H9 (cell line): ENCODE measurements at places on chromosomes 16 and 17.

DNA sequence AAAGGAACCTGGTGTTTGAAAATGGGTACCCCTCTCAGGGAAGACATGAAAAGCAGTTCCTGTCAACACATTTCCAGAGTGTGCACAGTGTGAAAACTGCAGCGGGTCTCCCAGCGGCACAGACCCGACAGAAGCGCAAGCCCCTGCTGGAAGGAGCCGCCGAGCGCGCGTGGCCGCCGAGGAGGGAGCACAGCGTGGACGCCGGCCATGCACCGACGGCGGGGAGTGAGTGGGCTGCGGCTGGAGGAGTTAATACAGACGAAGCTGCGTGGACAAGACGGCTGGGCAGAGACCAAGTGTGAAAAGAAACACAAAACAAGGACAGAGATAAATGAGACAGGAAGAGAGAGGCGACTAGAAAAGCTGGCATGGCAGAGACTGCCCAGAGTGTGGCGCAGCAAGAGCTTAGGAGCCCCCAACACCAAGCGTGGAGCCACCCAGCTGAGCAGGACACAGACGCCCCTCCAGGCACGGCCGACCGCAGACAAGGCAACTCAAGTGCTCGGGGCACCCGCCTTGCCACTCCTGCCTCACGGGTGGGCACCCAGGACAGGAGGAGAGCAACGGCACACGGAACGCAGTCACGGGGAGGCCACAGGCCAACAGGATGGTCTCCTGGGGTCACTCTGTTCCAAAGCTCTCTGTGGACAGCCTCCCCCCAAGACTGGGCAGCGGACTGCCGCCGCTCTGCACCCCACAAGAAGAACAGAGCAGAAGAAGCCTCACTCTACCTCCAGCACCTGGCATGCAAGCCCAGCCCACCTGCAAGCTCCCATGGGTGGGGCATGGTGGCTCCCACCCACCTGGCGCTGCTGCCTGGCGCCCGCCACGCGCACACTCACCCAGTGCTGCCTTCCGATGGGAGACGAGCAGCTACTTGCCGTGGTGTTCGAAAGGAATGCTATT, 16.5 kb downstream of the SLC16A3 start:
- no peak overlapping the region for H3K27ac ChIP-seq
- H3K27me3 ChIP-seq, result no peaks in the 10 kb centered on the region
- no peak overlapping the region for H3K4me3 ChIP-seq
- peak; percentile 35 for DNase-seq
- H3K4me1 ChIP-seq, result no peaks in the 10 kb centered on the region

GRCh38 chr17:11779892-11780291, 181.6 kb downstream of the DNAH9 start:
- H3K27ac ChIP-seq, result no peak overlapping the region
- no peak for DNase-seq

GRCh38 chr17:14121952-14122351, 52.6 kb downstream of the COX10 start:
- H3K27me3 ChIP-seq, result no peaks in the 10 kb centered on the region
- no peak for DNase-seq
- H3K36me3 ChIP-seq, result peaks cover 1% of the 10 kb centered on the region; the same call in 1 of the 3 replicates
- no peak overlapping the region for H3K4me3 ChIP-seq

DNA sequence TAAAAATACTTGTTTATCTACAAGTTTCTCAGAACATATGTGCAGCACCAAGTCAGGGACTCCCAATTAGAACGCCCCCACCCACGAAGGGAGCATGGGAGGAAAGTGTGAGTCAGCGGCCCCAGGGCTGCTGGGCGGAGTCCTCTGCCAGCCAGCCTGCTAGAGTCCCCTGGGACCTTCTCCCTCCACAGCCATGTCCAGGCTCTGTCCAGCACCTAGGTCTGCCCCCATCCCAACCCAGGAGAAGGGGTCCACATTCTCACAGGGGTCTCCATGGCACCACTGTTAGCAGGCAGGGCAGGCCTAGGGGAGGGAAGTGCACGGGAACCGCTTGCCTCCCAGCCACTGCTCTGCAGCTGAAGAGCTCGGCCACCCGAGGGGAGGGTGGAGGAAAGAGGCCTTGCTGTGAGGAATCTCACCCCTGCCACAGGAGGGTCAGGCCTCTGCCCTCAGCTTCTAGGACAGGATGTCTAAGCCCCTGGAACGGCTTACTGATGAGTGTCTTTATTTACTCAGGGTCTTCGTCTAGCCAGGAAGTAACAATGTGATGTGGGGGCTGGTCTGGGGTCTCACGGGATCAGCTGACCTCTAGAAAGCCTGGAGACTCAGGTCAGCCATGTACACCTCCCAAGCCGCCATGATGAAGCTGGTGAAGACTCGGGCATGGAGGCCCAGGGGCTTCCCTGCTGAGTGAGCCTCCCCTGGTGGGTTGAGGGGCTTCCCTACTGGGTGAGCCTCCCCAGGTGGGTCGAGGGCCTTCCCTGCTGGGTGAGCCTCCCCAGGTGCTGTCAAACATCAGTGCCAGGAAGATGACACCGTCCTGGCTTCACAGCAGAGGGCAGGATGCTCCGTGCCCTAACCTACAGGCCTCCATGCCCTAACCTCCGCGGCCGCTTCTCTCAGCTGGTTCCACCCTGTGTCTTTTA, 190.3 kb downstream of the RBFOX3 start:
- H3K36me3 ChIP-seq, result no peaks in the 10 kb centered on the region; the same call in 1 of the 3 replicates
- no peak for DNase-seq

- H3K4me3 ChIP-seq, result no peak overlapping the region
- peak; percentile 82 for DNase-seq
- H3K27me3 ChIP-seq, result no peaks in the 10 kb centered on the region
- no peaks in the 10 kb centered on the region for H3K4me1 ChIP-seq
- no peak overlapping the region for H3K27ac ChIP-seq
- H3K36me3 ChIP-seq, result no peaks in the 10 kb centered on the region
Observed at GRCh38 chr17:33674685-33675084, 381.6 kb upstream of the ASIC2 start.

DNA sequence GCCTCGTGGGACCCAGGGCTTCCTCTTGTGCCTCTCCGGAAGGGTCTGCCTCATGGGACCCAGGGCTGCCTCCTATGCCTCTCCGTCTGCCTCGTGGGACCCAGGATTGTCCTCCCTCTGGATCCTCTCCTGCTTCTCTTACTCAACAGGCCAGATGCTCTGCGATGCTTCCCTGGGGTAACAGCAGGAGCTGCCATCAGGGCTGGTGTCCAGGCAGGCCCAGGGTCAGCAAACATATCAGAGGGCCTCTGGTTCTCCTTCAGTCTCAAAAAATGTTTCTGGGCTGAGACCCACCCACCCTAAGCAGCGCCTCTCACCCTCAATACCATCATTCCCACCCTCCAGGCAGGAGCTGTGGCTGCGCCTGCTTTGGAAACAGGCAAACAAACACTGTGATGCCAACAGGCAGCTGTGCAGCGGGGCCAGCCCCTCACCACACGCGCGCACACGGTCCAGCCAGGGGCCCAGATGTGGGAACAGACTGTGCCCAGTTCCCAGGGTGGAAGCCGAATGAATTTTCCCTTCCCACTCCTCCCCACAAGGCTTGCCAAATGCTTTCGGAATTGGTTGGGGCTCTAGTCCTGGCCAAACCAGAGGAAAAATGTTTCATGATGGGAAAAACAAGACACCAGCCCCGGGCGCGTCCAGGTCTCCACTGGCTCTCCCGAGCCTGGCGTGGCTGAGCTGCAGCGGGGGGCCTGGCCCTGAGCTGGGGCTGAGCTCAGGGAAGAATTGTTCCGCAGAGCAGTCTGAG, 11.3 kb downstream of the TIMM22 start:
- no peaks in the 10 kb centered on the region for H3K4me1 ChIP-seq
- no peak for DNase-seq
- no peaks in the 10 kb centered on the region for H3K27me3 ChIP-seq

GRCh38 chr16:64711026-64711425, 410.8 kb downstream of the CDH11 start:
- H3K27me3 ChIP-seq, result no peaks in the 10 kb centered on the region
- H3K4me1 ChIP-seq, result no peaks in the 10 kb centered on the region
- H3K4me3 ChIP-seq, result no peak overlapping the region
- H3K27ac ChIP-seq, result no peak overlapping the region

DNA sequence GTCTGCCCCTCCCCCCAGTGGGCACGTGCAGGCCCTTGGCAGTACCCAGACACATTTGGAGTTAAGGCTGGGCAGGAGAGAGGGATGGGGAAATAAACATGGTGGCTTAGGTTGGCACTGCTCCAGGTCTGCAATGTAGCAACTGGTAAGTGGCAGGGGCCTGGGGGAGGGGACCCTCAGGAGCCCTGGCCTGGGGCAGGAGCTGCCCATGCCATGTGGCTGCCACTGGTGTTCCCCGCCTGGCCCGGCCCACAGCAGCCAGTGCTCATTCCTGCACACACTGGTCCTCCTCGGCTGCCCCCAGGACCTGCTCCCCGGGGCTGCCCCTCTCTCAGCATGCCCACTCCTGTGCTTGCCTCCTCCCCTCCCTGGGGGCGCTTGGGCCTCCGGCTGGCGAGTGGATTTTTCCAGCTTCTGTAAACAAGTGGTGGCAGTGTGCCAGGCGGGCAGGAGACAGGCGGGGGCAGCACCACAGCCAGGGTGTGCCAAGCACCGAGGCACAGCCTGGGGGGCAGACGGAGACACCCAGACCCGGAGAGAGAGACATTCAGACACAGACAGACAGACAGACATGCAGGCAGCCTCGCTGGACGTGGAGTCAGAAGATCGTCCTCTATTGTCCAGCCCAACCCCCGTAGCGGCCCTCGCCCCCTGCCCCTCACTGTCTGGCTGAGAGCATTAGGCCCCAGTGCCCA, 9.4 kb downstream of the THRA start:
- H3K27me3 ChIP-seq, result no peaks in the 10 kb centered on the region
- H3K27ac ChIP-seq, result no peak overlapping the region
- no peak overlapping the region for H3K4me3 ChIP-seq

- no peak for DNase-seq
- H3K27ac ChIP-seq, result no peak overlapping the region
- no peak overlapping the region for H3K4me3 ChIP-seq
- H3K27me3 ChIP-seq, result no peaks in the 10 kb centered on the region
Observed at GRCh38 chr16:77674888-77675287, 47.4 kb upstream of the NUDT7 start.
